Left ventricle myocardium inferior (tissue), 1 donor: ENCODE measurements at places on chromosomes 4 and X. TPM values are rescaled to one million over a fixed set of nuclear protein-coding genes. Genes with fewer than 3 reads are reported as not detected.

DNA sequence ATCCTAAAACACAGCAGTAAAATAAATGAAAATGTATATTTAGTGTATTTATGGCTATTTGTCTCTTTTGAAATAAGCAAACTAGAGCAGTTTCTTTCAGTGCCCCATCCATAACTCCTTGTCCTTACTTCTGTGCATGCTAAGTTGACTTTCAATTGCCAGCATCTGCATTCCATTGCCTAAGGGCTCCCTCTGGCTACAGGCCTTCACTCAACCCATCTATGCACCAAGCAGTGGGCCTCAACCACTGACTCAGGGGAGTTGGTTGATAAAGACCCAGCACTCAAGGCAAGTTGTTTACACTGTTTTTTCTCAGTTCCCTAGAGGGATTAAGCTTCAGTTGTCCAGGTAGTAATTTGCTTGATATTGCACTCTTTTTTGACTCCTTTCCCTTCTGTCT, 265.7 kb downstream of the IQCM start:
- no peak overlapping the region for H3K4me3 ChIP-seq

GRCh38 chr4:164304101-164304639, 449.8 kb upstream of the SMIM31 start:
- H3K27ac ChIP-seq, result no peak overlapping the region
- no peaks in the 10 kb centered on the region for H3K36me3 ChIP-seq
- no peak overlapping the region for H3K4me3 ChIP-seq
- no peaks in the 10 kb centered on the region for H3K27me3 ChIP-seq
- no peaks in the 10 kb centered on the region for H3K4me1 ChIP-seq

The CDX4 gene
- not detected for total RNA-seq

The LUZP4 gene
- not detected for total RNA-seq

The CLDN2 gene
- total RNA-seq, result not detected

DNA sequence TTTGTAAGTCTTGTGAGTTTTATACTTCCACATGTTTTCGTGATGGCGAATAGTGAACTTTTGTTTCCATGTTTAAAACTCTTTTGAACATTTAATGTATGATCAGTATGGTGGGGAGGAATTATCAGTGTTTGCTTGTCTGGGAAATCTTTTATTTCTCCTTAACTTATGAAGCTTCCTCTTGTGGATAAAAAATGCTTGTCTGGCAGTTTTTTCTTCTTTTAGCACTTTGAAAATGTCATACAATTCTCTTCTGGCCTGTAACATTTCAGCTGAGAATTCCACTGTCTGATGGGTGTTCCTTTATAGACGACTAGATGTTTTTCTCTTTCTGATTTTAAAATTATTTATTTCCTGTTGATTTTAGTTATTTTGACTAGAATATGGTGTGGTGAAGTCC, 576.0 kb downstream of the DACH2 start:
- no peaks in the 10 kb centered on the region for H3K4me1 ChIP-seq
- DNase-seq, result no peak
- H3K27ac ChIP-seq, result no peak overlapping the region
- no peak overlapping the region for H3K4me3 ChIP-seq
- H3K36me3 ChIP-seq, result no peaks in the 10 kb centered on the region
- H3K27me3 ChIP-seq, result no peaks in the 10 kb centered on the region

DNA sequence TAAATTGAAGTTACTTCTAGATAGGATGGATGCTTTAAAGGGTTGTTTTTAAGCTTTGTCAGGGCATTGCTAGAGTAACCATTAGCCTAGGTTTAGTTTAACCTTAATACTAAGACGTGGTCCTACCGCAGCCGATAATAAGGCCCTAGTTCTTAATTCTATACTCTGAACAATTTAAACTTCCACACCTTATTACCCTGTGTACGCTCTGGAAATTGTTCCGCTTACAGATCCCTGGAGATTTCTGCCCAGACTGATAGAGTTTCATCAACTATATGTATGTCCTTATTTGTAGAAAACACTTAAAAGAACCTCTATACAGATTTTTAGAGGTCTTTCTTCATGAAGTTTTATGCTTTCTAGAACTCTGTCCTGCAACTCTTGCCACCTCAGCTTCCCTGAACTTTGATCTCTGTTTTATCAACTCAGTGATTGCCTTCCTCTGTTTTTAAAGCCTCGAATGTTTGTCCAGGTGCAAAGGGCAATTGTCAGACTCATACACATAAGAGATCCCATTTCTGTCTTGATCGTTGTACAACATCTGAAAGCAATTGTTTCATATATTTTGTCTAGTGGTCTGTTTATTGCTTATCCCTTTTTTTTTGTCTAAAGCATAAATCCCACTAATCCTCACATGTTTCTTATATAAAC, 71.1 kb upstream of the VCX start:
- no peak overlapping the region for H3K27ac ChIP-seq
- no peak overlapping the region for H3K4me3 ChIP-seq
- DNase-seq, result no peak
- H3K36me3 ChIP-seq, result no peaks in the 10 kb centered on the region
- no peaks in the 10 kb centered on the region for H3K4me1 ChIP-seq

The GLOD5 gene
- total RNA-seq, result not detected

The PORCN gene
- total RNA-seq, result 13.6 TPM

DNA sequence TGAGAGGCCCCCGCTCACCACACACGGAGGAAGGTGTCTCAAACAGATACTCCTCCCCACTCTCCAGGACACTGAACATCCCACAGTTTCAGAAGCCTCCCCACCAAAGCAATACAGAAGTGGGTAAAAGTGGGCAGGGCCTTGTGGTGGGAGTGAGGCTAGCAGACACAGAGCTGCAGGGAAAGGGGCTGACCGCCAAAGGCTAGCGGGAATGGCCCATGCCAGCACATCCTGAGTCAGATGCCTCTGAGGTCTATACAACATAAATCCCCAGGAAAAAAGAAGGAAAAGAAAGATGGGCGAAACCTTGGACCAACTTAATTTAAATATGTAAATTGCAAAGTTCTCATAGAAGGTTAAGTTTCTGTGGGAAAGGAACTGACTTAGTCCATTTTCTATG, 21.9 kb upstream of the ARHGAP10 start:
- no peaks in the 10 kb centered on the region for H3K27me3 ChIP-seq
- H3K4me3 ChIP-seq, result no peak overlapping the region
- no peaks in the 10 kb centered on the region for H3K36me3 ChIP-seq
- DNase-seq, result no peak

The FGB gene
- total RNA-seq, result not detected

The GABRQ gene
- not detected for total RNA-seq

- no peak overlapping the region for H3K4me3 ChIP-seq
- H3K27me3 ChIP-seq, result no peaks in the 10 kb centered on the region
- H3K36me3 ChIP-seq, result no peaks in the 10 kb centered on the region
- H3K4me1 ChIP-seq, result peaks cover 28% of the 10 kb centered on the region
Measured at GRCh38 chr4:85430226-85430625, 44.7 kb upstream of the ARHGAP24 start.
